Posterior cingulate gyrus (tissue), 11 donors: ENCODE measurements at places on chromosomes 4 and X.

- no peak for DNase-seq
These were observed 245.0 kb upstream of the GPC4 start for GRCh38 chrX:133660281-133660680.

DNA sequence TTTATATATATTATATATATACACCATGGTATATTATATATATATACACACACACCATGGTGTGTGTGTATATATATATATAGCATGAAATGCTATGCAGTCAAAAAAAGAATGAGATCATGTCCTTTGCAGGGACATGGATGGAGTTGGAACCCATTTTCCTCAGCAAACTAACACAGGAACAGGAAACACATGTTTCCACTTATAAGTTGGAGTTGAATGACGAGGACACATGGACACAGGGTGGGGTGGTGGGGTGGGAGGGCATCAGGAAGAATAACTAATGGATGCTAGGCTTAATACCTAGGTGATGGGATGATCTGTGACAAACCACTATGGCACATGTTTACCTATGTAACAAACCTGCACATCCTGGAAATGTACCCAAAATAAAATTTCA, 293.6 kb upstream of the NDST3 start:
- no peak for DNase-seq

DNA sequence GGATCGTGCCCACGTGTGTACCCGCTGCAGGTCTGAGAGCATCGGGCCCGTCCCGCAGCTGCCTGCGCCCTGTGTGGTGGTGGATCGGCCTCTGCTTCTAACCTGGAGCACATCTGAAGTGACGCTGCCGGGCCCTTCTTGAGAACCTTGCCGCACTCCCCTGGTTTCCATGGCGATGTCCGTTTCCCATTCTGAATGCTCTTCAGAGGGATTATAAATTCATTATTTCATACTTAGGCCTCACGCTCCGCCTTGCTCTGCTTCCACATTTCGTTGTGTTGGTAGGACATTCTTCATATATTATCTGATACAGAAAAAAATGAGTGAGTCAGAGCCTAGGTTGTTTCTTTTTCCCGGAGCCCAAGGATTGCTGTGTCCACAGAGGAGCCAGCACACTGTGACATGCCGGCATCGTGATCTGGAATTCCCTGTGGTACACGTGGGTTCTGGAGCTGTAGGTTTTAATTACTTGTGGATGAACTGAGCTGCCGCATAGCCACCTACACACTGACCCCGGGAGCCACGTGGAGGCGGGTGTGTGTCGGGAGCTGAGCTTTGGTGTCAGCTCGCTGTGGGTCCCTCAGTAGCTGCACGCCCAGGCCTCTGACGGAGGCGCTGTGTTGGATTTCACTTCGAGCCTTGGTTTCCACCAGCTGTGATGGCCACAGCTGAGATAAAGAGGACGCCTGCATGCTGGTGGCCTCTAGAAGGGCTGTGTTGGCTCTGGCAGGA, 63.4 kb downstream of the PSAPL1 start:
- no peak for DNase-seq

DNA sequence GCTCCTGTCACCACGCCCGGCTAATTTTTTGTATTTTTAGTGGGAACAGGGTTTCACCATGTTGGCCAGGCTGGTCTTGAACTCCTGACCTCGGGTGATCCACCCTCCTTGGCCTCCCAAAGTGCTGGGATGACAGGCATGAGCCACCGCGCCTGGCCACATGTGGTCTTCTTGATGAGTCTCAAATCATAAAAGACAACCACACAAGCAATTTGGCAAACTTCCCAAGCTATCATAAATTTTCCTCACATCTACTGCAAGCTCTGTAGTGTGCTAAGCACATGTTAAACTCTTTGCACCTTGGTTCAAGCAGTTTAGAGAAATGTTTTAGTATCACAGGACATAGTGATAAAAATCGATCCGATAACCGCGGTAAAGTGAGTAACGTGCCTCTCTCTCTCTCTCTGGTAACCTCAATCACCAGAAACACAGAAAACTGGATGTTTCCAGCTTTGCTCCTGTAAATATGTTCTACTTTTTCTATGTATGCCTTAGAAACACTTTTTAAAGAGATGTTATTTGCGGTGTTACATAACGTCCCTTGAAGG, 256.8 kb downstream of the DHRSX start:
- DNase-seq, result no peak

GRCh38 chrX:41667631-41668030, 21.1 kb upstream of the GPR34 start:
- no peak for DNase-seq

GRCh38 chr4:139756391-139757180, 91.0 kb downstream of the MGST2 start:
- DNase-seq, result no peak

- DNase-seq, result no peak
These were observed at the start of gene EXOC1L for GRCh38 chr4:55819634-55820033. TSS of gene EXOC1L (plus strand) at chr4:55819790. CDS start at chr4:55820027, 237 bp downstream.

GRCh38 chrX:54416965-54417364, 23.2 kb upstream of the TSR2 start:
- DNase-seq, result no peak

DNA sequence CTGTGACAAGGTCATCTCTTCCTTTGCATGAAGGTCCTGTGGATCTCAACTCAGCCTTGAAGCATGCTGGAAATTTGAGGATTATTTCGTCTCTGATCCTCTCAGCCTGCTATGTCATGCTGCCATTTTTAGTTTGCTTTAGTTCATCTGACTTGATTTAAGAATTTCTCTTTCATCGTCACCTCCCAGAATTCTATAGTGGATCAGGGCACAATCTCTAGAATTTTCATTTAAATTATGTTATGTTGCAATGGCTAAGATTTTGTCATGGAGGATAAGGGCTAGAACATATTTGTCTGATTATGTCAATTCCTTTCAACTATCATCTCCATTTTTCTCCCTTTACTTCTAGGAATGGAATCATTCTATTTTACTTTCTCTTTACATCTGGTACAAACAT, 98.8 kb downstream of the PCDH10 start:
- DNase-seq, result no peak

DNA sequence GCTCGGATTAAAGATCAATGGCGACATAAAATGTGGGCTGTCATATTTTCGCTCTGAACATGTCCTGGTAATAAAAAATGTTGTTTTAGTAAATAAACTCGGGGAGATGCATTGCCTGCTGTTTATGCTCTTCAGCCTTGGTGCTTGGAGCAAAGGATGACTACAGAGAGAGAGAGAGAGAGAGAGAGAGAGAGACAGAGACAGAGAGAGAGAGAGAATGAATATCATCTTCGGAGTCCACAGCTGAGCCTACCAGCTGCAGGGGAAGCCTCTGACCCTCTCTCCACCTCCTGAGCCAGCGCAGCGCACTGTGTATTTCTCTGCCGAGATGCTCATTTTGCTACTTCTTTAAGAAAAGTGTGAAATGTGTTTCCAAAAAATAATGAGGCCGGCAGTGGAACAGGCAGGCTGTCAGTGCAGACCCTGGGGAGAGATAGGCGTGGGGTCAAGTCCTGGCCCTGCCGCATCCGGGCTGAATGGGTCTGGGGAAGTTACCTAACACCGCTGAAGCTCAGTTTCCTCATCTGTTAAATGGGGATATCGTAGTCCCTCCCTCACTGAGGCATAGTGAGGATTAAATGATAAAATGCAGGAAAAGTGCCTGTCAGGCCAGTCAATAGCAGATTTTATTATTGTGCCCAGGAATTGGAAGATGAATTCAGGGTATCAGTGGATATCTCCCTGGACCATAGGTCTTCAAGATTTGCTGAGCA, 58.5 kb upstream of the LGI2 start:
- no peak for DNase-seq

- no peak for DNase-seq
These were observed 53.2 kb downstream of the SPINK2 start for GRCh38 chr4:56768316-56768715.

DNA sequence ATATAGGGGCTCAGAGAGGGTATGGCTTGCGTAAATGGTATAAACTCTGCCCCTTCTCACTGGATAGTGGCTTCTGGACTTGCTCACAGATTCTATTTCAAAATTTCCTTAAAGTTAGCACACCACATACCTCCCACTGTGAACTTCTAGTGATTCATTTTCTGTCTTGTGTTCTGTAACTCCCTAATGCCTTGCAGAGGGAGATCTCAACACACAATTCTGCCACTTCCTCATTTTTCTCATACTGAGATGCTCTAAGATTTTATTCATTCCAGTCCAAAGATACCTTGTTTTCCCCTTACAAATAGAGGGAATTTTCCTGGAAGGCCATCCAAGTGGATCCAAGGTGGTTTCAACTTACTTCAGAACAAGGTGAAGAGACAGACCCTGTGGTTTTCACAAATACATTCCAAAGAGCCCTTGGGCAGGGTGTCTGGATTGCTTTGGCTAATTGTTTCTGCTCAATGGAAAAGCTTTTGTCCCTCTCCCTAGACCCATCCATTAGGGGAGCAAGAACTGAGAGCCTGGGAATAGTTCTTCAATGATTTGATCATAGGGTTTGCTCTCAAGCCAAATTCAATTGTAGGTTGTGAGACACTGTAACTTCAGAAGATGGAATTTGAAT, 52.1 kb upstream of the CAPN6 start:
- DNase-seq, result no peak

DNA sequence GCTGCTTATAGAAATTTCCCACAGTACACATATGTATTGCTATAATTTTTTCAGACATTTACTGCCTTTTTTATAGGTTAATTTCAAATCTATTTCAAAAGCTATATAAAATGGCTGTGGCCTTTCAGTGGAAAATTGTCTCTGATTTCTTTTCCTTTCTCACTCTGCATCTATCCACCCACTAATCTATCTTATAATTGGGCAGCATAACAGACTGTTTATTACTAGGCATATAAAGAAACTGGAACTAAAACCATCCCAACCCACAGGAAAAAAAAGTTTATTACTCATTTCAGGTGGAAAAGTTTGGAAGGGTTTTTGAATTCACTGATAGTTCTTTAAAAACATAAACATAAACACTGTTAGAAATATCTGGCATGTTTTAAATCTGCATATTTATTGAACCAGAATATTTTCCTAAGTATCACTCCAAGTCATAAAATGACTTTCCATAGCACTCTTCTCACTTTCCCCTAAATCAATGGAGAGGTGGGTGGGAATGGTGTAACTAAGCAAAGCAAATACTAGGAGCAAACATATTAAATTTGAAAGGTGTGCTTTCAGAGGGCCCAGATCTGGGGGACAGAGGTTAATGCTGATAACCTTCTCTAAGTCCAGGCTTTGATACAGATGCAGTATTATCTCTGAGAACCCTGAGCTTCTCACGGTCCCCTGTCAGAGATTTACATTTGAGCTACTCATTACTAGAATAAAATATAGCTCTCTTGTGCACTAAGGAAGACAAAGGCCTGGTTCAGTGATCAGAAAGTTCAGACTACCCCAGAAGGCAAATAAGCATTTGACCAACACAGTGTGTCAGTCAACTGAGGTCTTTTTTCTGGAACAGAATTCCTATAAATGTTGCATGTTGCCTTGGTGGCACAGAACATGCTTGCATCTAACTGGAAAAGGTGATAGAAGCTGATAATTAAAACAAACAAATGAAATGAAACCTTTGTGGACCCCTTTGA, 328.3 kb downstream of the UNC5C start:
- DNase-seq, result no peak

GRCh38 chr4:151256134-151256533, 20.8 kb upstream of the PRSS48 start:
- no peak for DNase-seq
